ENCODE measurements at places on chromosomes 7 and 10. TPM values are rescaled to one million over a fixed set of nuclear protein-coding genes. Genes with fewer than 3 reads are reported as not detected.

Gene PPP1R9A
- 11.5 TPM for total RNA-seq

Gene ZP3
- 14.2 TPM for total RNA-seq

Gene SCART1
- 1.0 TPM for total RNA-seq

Gene PLA2G12B
- not detected for total RNA-seq

Gene CDHR1
- total RNA-seq = not detected

Gene SPOCK2
- total RNA-seq = 5.3 TPM

Gene HTR5A
- total RNA-seq = not detected

Gene EPHA1
- 39.3 TPM for total RNA-seq

Gene CYP2C8
- not detected for total RNA-seq

Gene ANKRD30A
- total RNA-seq = not detected

Gene ADO
- total RNA-seq = 13.6 TPM

Gene LBX1
- total RNA-seq = not detected

Gene C7orf57
- total RNA-seq = 2.5 TPM

Gene ADAM8
- 18.3 TPM for total RNA-seq

Gene CYP26A1
- total RNA-seq = 2.2 TPM

Gene NPTX2
- not detected for total RNA-seq

Gene UCMA
- total RNA-seq = not detected

Gene FAM25A
- 11.4 TPM for total RNA-seq

Gene C10orf105
- total RNA-seq = not detected

Gene HGF
- not detected for total RNA-seq

Gene GHRHR
- total RNA-seq = not detected

Gene ATE1
- total RNA-seq = 12.2 TPM

Gene ASNS
- 173 TPM for total RNA-seq

Gene HMX2
- total RNA-seq = not detected

Gene PTPN20
- total RNA-seq = 19.1 TPM

Gene TUBB8
- total RNA-seq = 0.59 TPM

Gene SVOPL
- total RNA-seq = 0.70 TPM

Gene UCN3
- total RNA-seq = not detected

Gene CNPY1
- total RNA-seq = not detected

Gene AKR1E2
- total RNA-seq = 2.0 TPM

Gene SSBP1
- 193 TPM for total RNA-seq

Gene GPR26
- not detected for total RNA-seq

Gene RET
- not detected for total RNA-seq

Gene WEE2
- not detected for total RNA-seq

Gene PILRA
- 1.5 TPM for total RNA-seq

Gene LEP
- total RNA-seq = not detected

Gene SDK1
- total RNA-seq = not detected

Gene ATOH7
- not detected for total RNA-seq
